Kidney (tissue), 22 donors: ENCODE measurements at places on chromosomes 3 and 15.

GRCh38 chr3:143413372-143413771 lies 293.8 kb downstream of the CHST2 start:
- DNase-seq = no peak

GRCh38 chr3:185948292-185948691 lies 10.5 kb upstream of the TRA2B start:
- DNase-seq = no peak

DNA sequence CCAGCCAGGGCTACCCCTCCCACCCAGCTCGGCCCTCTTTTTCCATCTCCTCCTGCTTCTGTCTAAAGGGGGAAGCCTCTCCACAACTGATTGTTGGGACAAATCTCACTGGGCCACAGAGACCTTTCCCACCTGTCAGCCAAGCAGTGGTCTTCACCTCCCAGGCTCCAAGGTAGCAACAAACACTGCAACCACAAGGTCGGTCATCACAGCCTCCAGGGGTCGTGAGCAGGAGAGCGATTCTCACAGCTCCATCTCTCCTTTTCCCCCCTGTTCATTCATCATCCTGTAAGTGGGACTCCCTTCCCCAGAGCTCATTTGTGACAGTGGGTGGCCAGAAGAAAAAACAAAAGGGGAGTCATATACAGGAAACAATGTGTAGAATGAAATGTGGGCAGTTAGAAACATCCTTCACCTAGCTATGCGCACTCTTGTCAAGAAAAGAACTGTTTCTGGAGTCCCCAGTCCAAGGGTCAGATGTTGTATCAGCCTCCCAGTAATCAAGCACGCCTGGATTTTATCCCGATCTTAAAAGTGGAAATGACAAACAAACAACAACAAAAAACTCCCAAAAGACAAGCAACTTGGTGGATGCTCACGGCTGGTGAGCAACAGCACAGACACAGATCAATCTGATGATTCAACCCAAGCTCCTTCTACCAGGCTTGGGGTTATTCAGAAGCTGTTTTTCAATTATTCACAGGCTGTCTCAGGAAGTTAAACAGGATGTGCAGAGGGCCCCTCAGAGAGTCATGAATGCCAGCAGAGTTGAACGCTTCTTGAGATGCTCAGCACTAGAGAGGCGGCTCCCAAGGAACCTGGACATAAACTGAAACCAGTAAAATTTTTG lies 22.4 kb downstream of the LYZL4 start:
- peak; percentile 16 for DNase-seq

DNA sequence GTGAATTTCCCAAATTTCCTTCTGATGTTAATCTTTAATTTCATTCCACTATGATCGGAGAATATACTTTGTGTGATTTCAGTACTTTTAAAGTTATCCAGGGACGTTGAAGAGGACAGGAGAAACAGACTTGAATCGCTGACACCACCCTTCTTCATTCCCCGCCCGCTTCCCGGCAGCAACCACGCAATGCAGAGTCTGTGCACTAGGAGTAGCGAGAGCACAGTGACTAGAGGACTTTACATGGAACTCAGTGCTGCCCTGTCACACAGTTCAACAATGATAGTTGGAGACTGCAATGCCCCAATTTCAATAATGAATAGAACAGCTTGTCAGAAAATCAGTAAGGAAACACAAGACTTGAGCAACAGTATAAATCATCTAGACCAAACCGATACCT lies 73.9 kb downstream of the RNF13 start:
- DNase-seq = no peak

GRCh38 chr3:56302417-56302816 lies 165.8 kb downstream of the ERC2 start:
- no peak for DNase-seq

DNA sequence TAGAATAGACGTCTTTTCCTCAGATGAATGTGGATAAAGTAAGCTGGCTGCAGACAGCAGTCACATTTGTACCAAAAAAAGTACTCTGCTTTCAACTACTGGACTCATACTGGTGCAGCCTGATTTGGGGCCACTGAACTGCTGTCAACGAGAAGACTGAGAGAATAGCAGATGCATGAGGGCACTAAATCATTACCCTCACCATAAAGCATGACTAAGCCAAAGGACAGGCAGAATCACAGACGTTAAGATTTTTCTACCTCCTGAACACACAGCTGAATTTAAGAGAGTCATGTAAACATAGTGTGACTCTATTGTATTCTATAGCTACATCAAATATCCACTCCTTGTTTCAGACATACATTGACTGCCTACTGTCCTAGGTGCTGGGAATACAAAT lies 67.8 kb upstream of the CDAN1 start:
- no peak for DNase-seq

- no peak for DNase-seq
These were observed 262.9 kb downstream of the EPHB1 start for GRCh38 chr3:135057996-135058395.

- no peak for DNase-seq
These were observed 610.5 kb downstream of the PLOD2 start for GRCh38 chr3:145550522-145550921.

DNA sequence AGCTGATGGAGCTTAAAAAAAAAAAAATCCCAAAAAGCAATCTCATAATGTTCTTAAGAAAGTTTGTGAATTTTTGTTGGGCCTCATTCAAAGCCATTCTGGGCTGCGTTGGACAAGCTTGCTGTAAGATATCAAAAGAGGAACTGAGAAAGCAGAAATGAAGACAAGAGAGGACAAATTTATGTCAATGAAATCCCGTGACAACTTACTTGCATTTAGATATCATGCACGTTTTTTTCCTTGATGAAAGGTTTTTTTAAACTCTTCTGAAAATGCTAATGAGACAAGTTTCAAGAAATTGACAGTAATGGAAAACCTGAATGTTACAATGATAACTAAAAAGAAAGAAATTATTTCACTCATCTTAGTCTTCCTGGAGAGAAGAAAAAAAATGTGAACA lies 662.9 kb downstream of the SQOR start:
- DNase-seq = no peak

DNA sequence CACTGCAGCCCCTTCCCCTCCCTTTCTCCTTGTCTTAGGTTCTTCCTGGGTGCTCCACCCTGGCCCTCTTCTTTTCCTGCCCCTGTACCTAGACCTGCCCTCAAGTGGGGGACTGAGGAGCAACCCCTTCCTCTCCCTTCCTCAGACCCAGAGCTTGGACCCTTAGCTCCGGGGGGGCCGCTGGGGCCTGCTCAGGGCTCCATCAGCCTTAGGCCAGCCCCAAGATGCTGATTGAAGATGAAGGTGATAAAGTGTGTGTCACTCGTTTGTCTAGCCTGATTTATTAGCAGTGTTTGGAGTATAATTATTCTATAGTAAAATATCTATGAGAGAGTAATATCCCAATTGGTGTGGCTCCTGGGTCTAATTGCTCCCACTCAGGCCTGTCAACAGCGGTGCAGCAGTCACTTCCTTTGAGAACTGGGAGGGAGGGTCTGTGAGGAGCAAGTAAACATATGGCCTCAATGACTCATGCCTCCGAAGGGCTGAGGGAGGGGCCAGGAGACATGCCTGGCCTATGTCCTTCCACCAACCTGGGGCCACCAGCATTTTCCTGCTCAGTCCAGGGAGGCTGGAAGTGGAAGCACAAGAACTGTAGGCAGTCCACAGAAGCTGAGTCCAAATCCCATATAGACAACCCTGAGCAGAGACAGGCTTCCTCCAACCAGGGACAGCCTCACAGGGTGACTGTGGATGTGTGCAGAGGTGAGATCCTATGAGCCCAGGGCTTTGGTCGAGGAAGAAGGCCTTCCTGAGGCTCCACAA lies 123.2 kb downstream of the DNAJB8 start:
- no peak for DNase-seq

GRCh38 chr15:44317423-44318058 lies 29.0 kb downstream of the GOLM2 start:
- no peak for DNase-seq
